ENCODE measurements at places on chromosomes 2 and 18.

GRCh38 chr2:239274391-239275043 is 126.3 kb downstream of the HDAC4 start:
- peak; percentile 33 for DNase-seq

- DNase-seq: no peak
Measured at GRCh38 chr2:12315224-12315623, 401.5 kb upstream of the TRIB2 start.

DNA sequence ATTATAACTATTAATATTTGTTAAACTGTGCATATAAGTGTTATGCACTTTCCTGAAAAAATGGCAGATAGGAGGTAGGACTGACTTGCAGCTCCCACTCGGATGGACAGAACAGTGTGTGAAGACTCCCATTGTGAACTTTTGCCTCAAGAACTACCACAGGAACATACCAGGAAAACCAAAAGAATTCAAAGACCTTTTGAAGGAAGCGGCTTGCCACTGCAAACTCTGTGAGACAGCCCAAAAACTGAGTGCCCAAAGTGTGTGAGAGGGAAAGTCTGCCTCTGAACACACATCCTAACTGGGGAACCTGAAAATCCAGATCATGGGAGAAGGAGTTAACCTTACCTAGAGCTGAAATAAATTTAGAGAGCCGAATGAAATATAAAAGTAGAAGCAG is 171.0 kb downstream of the ZBTB7C start:
- no peak for DNase-seq

DNA sequence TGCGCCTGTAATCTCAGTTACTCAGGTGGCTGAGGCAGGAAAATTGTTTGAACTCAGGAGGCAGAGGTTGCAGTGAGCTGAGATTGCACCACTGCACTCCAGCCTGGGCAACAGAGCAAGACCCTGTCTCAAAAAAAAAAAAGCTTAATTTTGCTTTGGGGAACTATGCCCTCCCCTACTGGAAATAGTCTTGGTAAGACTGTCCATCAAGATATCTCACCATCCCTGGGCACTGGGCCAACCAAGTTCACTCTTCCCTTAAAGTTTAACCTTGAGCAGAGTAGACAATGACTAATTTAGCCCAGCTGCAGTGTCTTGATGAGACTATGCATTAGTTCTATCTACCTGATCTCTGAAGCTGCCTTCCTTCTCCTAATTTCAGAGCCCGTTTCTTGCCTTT is 44.7 kb downstream of the ASXL2 start:
- DNase-seq: no peak

- no peak for DNase-seq
Measured at GRCh38 chr2:95206096-95206495, 1.2 kb upstream of the ZNF892 start.

- DNase-seq: peak; percentile 96
Measured at GRCh38 chr18:62425465-62426190, 97.2 kb upstream of the ZCCHC2 start.
